ENCODE measurements at places on chromosomes 12 and 14.

- DNase-seq: peak; percentile 47
Measured at GRCh38 chr12:130818635-130819576, 20.1 kb downstream of the STX2 start.

DNA sequence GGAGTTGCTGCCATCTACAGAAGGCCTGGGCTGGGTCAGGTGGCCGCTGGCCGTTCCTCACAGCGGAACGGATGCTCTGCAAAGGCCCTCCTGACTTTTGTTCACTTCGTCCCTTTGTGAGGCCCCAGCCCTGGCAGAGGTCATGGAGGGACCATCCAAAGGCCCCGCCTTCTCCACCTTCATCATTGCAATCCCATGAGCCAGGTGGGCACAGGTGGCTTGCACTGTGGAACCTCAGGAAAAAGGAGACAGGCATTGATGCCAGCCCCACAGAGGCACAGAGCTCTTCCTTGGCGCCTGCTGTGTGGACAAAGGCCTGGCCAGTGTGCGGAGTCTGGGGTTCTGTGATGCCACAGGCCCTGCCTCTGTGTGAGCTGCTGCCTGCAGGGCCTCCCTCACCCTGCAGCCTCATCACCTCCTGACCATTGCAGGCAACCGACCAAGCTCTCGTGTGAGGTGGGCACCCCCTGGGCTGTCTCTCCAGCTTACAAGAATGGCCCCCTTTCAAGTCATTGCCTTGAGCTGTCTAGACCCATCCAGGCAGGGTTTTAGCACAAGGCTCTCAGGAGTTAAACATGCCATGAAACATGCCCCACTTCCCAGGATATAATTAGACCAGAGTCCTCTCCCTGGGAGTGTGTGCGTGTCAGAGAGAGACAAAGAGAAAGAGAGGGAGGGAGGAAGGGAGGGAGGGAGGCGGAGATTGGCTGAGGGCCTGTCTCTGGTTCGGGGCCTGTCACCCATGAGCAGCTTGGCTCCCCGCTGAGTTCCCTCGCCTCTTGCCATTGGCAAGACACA lies 19.3 kb downstream of the NFKBIA start:
- DNase-seq: peak; percentile 95

DNA sequence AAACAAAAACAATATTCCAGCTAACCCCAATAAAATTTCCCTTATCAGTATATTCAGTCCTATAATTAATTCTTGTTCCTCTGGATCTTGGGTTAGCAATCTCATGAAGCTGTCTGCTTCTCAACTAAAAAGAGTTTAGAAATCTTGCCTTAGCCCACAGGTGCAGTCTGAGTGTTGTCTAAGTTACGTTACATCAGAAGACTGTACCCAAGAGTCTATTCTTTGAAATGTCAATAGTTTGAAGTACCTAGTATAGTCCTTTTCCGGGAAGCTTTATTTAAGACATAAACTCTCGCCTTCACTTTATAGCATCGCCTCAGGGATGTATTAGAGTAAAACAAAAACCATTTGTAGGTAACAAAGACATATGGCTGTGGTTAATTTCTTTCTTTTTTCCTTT lies 465.1 kb downstream of the FUT8 start:
- DNase-seq: no peak

DNA sequence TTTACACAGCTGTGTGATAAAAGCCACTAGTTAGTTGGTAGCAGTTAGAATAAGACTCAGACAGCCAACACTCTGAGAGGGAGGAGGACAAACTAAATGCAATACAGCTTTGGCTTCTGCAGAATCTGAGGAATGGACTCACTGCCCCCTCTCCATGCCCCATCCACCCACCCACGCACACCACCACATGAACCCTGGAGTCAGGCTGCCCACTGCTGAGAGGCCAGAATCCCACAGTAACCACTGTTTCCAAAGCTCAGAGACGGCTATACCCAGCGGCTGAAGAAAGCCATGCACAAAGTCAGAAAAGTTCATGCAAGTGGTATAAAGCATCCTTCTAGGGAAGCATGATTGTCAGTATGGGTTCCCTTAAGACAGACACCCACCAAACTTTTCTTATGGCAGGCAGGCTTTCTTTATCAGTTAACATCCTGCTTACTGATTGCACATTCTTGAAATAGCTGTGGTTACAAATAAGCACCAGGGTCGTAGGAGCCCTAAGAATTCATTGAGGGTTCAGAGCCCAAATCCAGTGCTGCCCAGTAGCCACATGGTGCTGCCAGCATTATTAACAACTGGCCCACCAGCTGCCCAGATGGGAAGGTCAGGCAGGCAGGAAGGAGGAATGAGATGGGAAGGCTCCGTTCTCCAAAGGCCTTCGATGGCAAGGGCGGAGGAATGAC lies 61.5 kb downstream of the NT5DC3 start:
- DNase-seq: no peak

- DNase-seq: no peak
Measured at GRCh38 chr12:132276827-132277373, 52.5 kb downstream of the GALNT9 start.

DNA sequence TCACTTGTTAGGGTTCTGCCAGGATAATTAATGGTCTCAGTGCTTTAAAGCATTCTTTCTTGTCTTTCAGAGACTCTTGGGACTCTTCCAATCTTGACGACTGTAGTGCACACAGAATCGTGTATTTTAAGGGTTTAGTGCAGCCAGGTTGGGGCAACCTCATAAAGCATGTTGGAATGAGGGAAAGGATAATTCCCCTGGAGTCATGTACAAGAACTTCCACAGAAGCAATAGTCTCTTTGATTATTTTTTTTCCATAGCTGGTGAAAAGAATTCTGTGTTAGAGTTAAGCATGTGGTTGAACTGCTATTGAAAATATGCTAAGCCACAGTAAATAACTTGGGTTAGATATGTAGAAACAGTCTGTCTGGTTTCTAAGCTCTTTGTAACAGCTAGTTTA lies 246.8 kb upstream of the DAAM1 start:
- DNase-seq: peak; percentile 10

DNA sequence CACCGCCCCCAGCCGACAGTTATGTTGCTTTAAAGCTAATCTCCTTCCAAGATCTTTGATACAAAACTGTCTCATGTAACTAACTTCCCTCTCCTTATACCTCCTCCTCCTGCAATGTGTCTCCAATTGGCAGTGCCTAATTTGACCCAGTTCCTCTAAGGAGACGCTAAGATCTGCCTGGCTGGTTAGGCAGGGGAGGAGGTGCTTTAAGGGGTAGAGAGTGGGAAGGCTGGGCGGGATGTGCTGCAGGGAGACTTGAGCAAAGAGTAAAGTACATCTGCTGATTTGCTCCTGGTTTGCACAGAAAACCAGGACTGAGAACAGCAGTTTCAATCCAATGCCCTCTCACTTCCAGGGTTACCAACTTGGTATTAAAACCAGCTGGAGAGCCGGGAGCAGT lies 7.4 kb upstream of the IKZF4 start:
- DNase-seq: no peak

DNA sequence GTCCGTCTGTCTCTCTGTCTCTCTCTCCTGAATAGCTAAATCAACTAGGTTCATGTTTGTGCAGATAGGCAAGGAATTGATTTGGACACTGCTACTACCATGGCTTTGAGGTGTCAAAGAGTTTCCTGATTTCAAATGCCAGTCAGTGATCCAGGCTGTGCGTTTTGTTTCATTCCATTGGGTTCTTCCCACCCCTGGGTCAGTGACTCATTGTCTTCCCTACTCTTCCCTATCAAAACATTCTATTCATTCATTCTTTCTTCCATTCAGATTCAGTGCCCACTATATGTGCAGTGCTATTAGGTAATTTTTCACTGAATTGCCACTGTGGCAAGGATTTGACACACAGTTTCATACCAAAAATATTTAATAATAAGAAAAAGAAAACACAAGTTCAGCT lies 50.4 kb downstream of the RPH3A start:
- peak; percentile 28 for DNase-seq

DNA sequence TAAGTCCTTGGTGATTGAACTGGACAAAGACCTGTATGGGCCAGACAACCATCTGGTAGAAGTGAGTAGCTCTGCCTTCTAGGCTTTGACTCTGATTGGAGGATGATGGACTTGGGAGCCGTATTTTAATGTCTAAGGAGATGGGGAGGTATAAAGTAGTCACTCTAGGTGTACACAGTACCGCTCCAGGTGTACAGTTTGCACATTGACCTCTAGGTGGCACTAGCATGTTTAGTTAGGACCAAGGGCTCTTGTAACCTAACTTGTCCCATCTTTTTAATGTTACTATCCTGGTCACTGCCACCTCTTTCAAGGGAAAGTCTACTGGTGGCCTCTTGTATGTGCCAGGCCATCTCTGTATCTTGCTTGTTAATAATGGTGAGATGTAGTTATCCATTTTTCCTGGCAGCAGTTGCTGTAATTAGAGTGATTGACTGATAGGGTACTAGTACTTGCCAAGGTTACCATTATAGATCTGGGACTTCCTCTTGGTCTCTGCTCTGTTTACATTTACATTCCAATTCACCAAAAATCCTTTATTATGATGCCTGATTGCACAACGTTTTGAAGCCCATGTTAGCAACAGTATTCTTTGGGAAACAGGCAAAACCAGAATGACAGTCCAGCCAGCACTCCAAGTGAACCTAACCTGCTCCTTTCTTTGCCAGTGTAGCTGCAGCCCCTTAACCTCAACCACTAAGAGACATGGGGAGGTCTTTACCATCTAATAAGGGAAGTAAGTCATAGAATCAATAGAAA lies 3.6 kb downstream of the SMARCD1 start:
- peak; percentile 56 for DNase-seq

GRCh38 chr12:54935235-54935951 lies 49.2 kb downstream of the TESPA1 start:
- DNase-seq: peak; percentile 87

Data from fibroblast of the aortic adventitia (primary cell).